Kidney capillary endothelial cell (primary cell): ENCODE measurements at places on chromosomes 5 and 9.

GRCh38 chr5:175718401-175719108 is 60.7 kb downstream of the HRH2 start:
- DNase-seq: peak; percentile 9

DNA sequence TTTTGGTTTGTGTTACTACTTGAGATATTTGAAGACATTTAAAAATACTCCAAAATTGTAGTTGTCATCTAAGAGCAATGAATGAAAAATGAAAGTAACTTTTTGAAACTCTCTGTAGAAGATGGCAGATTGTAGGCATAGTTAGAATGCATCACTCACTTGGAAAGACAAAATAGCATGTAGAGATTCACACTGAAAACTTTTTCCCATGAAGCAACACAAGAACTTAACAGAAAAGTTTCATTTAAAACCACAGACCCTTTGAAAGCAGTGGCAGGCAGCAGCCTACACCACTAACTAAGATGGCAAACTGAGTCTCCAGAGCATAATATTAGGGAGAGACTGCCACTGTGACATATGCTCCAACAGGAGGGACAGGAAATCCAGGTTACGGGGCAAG is 18.9 kb upstream of the FAM174A start:
- DNase-seq: no peak

GRCh38 chr5:16076657-16077056 is 102.9 kb downstream of the MARCHF11 start:
- DNase-seq: no peak

DNA sequence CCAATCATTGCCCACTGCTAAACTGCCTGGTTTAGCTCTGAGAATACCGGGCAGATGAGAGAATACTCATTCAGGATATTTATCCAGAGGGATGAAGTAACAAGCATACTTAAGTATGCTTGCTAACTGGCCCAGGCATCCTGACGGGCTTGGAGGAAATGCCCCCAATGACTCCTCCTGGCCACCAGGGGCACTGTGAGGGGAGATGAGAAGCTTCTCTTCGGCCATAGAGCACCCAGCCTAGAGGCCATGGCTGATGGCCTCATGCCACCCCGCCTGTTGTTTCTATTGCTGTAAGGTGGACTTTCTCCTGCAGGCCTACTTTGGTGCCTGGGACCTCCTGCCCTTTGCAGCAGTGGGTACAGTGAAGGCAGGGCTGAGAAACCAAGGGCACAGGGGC is 134.5 kb upstream of the FSTL4 start:
- DNase-seq: no peak

DNA sequence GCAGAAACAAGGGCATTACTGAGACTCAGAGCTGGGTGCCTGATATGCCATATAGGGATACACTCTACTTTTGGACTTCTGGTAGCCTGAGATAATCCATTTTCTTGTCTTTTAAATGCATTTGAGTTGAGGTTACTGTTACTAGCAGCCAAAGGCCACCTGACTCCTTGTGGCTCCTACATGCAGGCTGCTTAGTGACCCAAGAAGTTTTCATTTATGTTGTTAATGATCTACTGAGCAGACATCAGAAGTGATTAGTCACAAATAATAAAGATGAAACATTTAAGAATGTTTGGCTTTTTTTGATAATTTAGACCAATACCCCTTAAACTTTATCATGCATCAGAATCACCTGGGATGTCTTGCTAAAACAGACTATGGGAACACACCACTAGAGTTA is 171.6 kb upstream of the TRIM32 start:
- no peak for DNase-seq

DNA sequence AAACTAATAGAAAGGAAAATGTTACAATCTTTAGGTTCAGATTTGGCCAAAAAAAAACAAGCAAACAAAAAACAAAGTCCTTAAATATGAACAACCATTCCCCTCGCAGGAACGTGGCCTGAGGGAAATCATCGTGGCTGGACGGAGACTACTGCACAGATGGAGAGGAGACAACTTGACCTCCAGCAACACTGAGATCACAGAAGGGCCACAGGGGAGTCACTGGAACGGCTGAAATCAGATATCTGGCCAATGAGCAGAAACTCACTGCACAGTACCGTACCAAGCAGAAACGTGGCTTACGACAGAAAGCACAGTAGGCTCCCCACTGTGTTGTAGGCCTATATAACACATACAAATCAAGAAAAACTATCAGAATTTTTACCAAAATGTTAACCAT is 27.7 kb downstream of the CAMSAP1 start:
- DNase-seq: no peak

DNA sequence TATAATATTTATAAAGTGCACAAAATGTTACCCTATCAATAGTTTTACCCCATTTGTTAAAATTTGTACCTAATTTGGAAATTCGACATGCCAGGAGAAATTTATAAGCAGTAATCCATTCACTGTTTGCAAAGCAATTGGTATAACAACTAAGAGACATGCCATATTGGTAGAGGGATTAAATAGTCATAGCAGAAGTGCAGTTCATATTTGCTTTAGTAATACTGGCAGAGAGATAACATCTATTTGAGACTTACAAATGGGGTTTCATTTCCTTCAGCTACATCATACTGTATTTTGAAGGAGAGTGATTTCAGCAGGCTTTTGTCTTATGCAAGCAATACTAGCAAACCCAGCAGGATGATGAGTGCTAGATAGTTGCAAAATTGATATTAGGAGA is 610.4 kb upstream of the CDH10 start:
- DNase-seq: no peak

DNA sequence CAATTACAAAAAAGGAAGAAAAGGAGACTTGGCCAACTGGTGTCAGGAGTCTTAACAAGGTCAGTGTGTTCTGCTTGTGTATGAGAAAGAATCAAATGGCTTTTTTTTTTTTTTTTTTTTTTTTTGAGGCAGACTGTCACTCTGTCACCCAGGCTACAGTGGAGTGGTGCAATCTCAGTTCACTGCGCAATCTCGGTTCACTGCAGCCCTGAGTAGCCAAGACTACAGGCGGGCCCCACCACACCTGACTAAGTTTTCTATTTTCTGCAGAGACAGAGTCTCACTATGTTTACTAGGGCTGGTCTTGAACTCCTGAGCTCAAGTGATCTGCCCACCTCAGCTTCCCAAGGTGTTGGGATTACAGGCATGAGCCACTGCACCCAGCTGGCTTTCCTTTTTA is 3.1 kb upstream of the IL7R start:
- DNase-seq: no peak

DNA sequence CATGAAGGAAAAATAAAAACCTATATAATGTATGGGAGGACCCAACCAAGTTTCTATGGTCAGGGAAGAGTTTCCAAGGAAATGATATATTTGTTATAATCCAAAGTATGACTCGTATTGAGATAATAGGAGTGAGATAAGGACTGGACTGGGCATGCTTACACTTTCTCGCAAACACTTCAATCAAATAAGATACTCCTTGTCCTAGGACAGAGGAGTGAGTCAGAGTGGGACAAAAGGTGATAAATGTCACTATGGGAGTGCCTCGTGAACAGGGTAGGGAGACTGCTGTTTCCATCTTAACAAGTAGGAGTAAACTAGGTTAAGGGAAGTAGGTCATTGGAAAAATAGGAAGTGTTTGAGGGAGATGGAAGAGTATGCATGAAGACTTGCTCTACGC is 47.2 kb downstream of the MACIR start:
- DNase-seq: peak; percentile 10
